Central memory CD4-positive, alpha-beta T cell (primary cell): ENCODE measurements at places on chromosomes 3 and 15.
A peak's percentile ranks its signal among the peaks of the same experiment; 100 is the strongest.

- no peak for DNase-seq
These were observed 77.4 kb downstream of the NEDD4 start for GRCh38 chr15:55915876-55916567.

DNA sequence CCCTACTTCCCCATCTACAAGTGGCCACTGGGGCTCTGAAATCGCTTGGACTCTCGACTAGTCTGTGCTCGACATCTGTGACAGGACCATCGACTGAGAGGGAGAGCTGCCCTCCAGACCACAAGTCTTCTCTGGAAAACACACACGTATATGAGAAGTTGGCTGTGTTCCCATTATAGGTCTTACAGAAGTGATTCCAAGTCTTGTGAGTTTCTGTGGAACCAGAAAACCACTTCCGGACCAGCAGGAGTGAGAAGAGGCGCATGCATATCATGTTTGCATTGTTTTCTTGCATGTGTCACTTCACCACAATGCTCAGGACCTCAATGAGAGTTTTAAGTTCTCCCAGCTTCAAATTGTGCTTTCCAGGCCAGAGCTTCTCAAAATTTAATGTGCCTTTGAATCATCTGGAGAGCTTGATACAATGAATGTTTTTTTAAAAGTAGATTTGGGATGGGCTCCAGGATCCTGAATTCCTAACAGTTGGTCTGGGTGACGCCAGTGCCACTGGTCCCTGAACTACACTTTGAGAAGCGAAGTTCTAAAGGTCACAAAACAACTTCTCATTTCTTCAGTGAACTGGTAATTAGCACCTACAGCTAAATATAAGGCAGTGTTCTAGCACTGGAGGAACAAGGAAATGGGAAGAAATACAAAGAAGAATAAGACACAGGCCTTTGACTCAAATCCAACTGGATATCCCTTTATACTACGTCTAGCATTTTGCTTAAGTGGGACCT, 15.7 kb downstream of the LIPC start:
- no peak for DNase-seq

- no peak for DNase-seq
These were observed 75.8 kb downstream of the COL8A1 start for GRCh38 chr3:99714146-99714545.

DNA sequence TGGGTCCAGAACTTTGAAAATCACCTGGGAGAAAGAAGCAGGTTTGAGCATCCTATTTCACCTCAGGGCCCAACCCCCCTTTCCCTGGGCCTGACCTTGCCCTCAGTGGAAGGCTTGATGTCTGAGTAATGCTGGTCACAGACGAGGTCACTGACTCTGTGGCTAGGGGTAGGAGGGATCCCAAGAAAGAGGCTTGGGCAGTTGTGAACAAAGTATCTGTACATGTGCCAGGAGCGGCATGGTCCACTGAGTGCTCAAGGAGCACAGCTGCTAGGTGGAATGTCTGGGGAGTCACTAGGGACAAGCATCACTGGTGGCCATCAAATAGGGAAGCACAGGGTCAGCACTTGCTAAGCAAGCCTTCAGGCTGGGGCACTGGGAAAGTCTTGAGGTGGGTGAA, 7.3 kb downstream of the CCDC71 start:
- DNase-seq: no peak

GRCh38 chr3:157100096-157100477, 59.9 kb downstream of the CCNL1 start:
- DNase-seq: no peak

- no peak for DNase-seq
These were observed 3.6 kb downstream of the USP50 start for GRCh38 chr15:50542887-50543210.

DNA sequence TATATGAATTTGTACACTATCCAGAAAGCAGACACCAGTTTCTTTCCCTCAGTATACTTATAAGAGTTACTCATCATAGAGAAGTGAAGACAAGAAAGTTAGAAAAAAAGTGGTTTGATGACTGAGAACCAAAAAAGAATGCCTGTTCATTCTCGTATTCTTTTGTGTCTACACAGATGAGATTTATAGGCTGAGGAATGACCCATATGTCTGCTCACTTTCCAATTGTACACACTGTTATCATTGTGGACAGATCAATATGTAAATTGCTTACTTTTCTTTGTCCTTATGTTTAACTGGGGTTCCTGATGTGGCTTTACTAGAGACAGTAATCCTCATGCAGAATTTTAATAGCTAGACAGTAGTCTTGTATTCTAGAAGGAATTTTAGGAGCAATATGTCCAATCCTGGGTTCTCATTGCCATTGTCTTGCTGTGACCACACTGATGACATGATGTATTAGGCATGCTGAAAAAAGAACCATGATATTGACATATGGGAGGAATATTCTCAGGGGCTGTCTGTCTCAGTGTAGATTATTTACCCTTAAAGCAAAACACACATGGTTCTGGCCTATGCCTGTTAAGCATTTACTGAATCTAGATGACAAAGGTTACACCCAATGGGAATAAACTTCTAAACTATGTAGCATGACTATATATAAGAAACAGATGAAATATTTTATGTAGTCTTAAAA, 669.7 kb downstream of the ROBO1 start:
- no peak for DNase-seq

GRCh38 chr15:63522225-63522578, 17.8 kb downstream of the USP3 start:
- no peak for DNase-seq

GRCh38 chr3:98565237-98565643, 28.2 kb downstream of the CPOX start:
- DNase-seq: no peak

GRCh38 chr3:184757022-184757651, 45.3 kb upstream of the MAGEF1 start:
- DNase-seq: no peak

DNA sequence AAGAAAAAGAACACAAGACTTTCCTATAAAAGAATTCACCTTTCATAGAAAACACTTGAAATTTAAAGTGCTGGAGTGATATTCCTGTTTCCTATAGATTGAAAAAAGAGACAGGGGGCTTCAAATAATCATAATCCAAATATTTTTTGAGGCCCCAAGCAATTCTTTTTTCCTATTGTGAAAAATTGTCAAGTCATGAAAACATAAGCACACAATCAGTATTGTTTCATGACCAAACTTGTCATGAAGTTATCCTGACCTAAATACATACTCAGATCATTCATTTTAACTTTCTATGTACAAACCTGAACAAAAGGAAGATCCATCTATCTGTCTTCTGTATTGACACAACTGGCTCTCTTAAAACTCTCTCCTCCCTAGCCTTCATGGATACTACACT, 57.9 kb downstream of the AGTR1 start:
- no peak for DNase-seq

- DNase-seq: no peak
These were observed 63.0 kb downstream of the ST3GAL6 start for GRCh38 chr3:98826126-98826525.

- no peak for DNase-seq
These were observed 412.0 kb downstream of the CNTN4 start for GRCh38 chr3:2510591-2511145.

- DNase-seq: no peak
These were observed 49.2 kb downstream of the ADCY5 start for GRCh38 chr3:123399653-123400052.

GRCh38 chr3:52704611-52705437, 767 bp downstream of the GLT8D1 start:
- DNase-seq: no peak

- DNase-seq: peak; percentile 33
These were observed 825 bp upstream of the RTP3 start for GRCh38 chr3:46496746-46497555.

DNA sequence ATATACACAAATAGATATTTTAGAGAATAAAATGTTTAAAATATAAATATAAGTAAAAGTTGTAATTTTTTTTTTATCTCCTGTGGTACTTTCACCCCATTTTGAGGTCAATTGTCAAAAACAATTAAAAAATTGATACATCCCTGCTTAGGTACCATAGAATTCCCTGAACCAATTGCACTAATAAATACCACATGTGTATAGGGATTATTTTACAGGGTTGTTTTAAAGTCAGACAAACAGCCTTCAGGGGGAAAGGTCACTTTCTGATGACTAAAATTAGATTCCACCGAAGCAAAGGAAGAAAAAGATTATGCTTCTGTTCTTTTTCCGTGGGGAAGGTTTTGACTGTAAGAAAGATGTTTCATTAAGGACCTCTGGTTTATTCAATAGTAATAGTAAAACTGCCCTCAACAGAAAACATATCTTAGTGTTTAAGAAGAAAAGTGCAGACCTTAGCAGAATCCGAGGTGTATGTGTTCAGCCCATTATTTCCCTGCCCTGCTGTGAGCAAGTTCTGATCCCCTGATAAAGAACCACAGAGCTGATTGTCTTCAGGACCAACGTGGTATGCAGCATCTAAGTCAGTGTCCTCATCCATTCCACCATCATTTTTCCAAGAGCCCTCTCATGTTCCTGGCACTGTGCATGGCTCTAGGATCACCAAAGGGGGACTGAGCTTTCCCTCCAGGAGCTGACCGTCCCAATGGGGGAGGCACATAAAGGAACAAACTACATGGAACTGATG, 132.9 kb upstream of the IL12A start:
- no peak for DNase-seq

DNA sequence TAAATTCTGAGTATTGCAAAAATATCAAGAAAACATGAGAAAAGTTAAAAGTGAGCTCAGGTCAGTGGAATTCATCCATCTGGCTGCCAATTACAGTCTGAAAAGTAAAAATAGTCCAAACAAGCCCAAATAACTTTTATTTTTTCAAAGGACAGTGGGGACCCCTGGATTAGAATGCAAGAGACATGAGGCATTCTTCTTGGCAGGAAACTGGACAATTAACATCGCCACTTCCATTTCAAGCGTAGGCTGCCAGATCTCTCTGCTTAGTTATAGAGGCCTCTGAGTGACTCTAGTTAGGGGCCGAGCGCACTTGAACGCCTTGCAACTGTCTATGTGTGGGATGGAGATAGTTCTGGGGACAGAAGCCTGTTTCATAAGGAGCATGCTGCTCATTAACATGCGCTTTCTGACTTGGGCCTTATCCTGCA, 189.1 kb downstream of the GHSR start:
- no peak for DNase-seq

GRCh38 chr15:84606653-84607120, 5.9 kb downstream of the ZSCAN2 start:
- DNase-seq: no peak

- no peak for DNase-seq
These were observed 232.2 kb downstream of the UBE2E2 start for GRCh38 chr3:23435318-23435717.

DNA sequence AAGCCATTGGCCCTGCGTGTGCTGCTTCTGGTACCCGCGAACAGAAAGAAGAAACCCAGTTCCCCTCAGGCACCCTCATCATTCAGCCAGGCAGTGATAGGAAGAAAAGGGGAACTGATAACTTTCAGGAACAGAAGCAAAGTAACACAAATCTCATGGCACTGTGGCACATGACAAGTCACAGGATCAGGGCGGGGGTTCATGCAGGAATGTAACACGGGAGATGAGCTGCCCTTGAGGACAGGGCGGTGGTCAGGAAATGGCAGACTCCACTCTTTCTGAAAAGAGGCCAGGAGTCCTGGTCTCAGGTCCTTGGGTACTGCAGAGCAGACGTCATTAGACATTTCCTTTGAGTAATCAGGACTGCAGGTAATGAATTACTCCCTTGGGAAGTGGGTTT, 95.5 kb downstream of the CCNL1 start:
- no peak for DNase-seq

GRCh38 chr15:22780267-22780666, 6.2 kb upstream of the NIPA1 start:
- DNase-seq: no peak

- no peak for DNase-seq
These were observed 61.4 kb upstream of the ST8SIA2 start for GRCh38 chr15:92332125-92332899.

DNA sequence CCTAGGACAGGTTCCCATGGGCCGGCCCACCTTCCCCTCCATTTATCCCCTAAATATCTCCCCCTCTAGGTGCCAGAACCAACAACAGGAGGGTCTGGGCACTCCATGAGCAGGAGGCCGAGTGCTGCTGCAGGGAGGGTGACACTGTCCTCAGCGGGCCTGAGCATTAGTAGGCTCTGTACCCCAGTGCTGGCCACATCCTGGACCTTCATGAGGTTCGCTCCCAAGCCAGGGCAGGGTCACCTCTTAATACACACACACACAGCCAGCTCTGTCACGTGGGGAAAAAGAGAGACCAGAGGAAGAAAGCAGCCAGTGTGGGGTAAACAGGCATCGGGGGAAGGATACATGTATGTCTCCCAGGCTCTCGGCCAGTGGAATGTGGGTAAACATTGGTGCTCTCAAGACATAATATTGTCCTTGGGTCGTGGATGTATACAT, 27.9 kb upstream of the SEMA3F start:
- DNase-seq: no peak
